Posterior cingulate gyrus (tissue), 11 donors: ENCODE measurements at places on chromosomes 4 and X.

DNA sequence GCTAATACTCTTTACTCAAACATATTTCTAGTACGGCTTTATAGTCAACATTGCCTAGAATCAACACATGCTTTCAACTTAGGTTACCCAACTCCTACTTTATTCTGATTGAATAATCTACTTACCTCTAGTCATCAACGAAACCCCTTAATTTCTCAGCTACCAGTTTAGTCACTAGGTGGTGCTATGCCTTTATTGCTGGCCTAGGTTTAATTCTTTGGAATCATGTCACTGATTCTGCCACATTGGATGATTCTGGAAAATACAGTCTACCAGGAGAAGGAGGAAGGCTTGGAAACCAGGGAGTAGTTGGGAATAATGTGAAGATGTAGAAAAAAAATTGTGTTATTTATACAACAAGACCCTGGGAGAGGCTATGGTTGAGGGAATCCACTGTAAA lies 167.7 kb downstream of the DCAF12L2 start:
- no peak for DNase-seq

DNA sequence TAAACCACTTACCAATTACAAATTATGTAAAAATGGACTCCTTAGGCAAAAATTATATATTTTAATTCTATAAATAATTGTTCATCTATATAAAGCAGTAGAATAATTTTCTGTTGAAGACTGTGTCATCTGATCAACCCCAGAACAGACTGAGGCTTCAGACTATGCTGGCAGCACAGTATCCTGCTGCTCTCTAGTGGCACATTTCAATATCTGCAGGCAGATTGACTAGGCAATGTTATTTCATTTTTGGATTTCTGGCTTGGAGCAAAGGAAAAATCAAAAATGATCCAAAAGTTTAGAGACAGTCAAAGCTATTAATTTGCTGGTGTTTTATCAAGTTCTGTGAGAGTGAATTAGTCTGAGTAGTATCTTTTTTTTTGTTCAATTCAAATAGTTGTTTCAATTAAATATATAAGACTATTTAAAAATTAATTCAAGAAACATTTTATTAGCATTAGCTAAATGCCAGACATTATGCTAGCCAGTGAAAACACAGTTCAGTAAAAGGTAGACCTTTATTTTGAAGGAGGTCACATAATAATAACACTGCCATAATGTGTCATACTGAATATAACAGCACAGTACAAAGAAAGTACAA lies 21.3 kb upstream of the SULT1E1 start:
- peak; percentile 12 for DNase-seq

- DNase-seq, result no peak
These were observed 23.4 kb downstream of the SMS start for GRCh38 chrX:21963731-21964405.

DNA sequence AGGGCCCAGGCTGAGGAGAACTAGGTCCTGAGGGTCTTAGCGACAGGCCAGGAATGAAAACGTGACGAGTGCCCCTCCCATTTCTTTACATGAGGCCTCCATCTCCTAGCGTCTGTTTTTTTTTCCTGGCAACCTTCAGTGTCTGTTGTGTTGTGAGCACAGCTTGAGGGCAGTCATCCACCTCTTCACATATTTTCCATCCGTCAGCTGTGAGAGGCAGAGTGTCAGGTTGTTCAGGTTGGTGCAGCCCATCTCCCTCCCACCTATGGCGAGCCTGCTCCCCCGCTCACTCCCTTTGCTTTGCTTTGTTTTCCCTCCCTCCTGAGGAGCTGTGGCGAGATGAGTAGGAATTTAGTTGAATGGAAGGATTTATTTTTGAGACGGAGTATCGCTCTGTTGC lies 51.7 kb upstream of the CHRNA9 start:
- DNase-seq, result no peak
